ENCODE measurements at places on chromosomes 2 and 18.

GRCh38 chr2:234818937-234819336, 132.9 kb upstream of the SH3BP4 start:
- DNase-seq, result no peak

GRCh38 chr2:54666634-54667265, 56.7 kb upstream of the EML6 start:
- no peak for DNase-seq

GRCh38 chr2:80019571-80020460, 284.7 kb downstream of the LRRTM1 start:
- DNase-seq, result no peak

DNA sequence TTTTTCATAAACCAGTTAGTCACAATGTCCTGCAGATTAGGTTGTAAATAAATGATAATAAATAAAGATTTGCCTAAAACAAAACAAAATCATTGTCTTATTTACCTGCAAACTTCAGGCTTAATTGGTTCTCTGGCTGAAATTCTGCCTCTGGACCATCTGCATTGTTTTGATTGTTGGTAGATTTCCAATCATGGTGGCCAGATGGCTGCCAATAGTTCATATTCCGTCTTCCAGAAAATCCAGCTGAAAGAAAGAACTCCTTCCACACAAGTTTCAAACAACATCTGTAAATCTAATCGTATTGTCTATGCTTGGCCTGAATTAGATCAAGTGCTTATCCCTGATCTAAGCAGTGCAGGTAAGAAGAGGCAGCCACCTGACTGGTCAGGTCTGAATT, 771.1 kb upstream of the ZEB2 start:
- DNase-seq, result no peak

- no peak for DNase-seq
Measured at GRCh38 chr2:64221935-64222334, 77.7 kb upstream of the PELI1 start.

DNA sequence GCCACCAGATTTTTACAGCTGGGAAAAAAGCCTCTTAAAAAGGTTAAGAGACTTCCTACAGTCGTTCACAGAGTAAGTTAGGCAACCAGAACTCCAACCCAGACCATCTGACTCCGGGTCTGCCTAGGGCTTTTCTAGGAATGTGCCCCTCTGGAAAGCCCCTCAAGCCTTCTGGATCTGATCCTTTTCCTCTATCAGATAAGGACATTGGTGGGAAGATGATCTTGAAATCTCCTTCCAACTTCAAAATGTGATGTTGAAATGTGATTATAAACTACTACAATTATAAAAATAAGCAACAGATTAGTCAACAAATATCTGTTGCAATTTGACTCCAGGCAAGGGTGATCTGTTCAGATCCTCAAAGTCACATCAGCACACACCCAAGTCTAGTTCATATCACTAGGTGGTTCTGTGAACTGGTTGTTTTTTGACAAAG, 270.4 kb downstream of the ARHGAP15 start:
- no peak for DNase-seq

Measured in mesothelial cell of epicardium (in vitro differentiated cells).